CD4-positive, alpha-beta T cell (primary cell): ENCODE measurements at places on chromosomes 3 and 15.

GRCh38 chr3:299590-300301, 103.2 kb downstream of the CHL1 start:
- no peak overlapping the region for H3K4me3 ChIP-seq
- H3K27ac ChIP-seq: no peak overlapping the region
- no peaks in the 10 kb centered on the region for H3K27me3 ChIP-seq
- no peaks in the 10 kb centered on the region for H3K4me1 ChIP-seq

- no peak overlapping the region for H3K27ac ChIP-seq
- peaks cover 23% of the 10 kb centered on the region for H3K4me1 ChIP-seq
- H3K4me3 ChIP-seq: no peak overlapping the region
- no peak for DNase-seq
- no peaks in the 10 kb centered on the region for H3K36me3 ChIP-seq
- no peaks in the 10 kb centered on the region for H3K27me3 ChIP-seq
Measured at GRCh38 chr3:43214616-43215015, 71.7 kb upstream of the SNRK start.

DNA sequence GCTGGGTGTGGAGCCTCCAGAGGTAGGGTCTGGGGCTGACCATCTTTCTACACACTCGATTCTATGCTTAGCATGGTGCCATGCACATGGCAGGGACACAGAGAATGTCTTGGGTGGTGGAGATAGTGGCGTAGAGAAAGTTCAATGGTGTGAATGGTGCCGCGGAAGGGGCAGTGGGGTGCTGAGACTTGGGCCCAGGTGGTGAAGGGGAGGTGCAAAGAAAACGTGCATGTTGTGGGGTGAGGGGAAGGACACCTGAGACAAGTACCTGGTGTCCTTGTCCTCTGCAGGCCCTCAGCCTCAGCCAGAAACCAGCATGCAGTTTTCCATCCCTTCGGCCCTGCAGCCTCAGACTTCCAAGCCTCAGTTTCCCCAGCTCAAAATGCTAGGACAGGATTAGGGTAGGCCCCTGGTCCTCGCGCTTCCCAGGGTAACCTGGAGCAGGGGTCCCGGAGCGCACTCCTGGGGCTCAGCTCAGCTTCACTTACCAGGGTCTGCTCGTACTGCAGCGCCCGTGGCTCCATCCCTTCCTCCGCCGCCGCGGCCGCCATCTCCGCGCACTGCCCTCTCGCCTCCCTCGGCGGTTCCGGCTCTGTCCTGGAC, 375 bp downstream of the CLCN2 start:
- H3K36me3 ChIP-seq: no peaks in the 10 kb centered on the region
- peaks cover 37% of the 10 kb centered on the region for H3K4me1 ChIP-seq
- no peaks in the 10 kb centered on the region for H3K27me3 ChIP-seq
- peak overlapping the region; percentile 61 for H3K4me3 ChIP-seq
- no peak for DNase-seq

- H3K36me3 ChIP-seq: no peaks in the 10 kb centered on the region
- H3K4me3 ChIP-seq: no peak overlapping the region
- no peaks in the 10 kb centered on the region for H3K27me3 ChIP-seq
- H3K27ac ChIP-seq: no peak overlapping the region
- peaks cover 30% of the 10 kb centered on the region for H3K4me1 ChIP-seq
- no peak for DNase-seq
Measured at GRCh38 chr15:60648928-60649679, 170.2 kb upstream of the ICE2 start.
